ENCODE measurements at places on chromosomes 11 and 22.

DNA sequence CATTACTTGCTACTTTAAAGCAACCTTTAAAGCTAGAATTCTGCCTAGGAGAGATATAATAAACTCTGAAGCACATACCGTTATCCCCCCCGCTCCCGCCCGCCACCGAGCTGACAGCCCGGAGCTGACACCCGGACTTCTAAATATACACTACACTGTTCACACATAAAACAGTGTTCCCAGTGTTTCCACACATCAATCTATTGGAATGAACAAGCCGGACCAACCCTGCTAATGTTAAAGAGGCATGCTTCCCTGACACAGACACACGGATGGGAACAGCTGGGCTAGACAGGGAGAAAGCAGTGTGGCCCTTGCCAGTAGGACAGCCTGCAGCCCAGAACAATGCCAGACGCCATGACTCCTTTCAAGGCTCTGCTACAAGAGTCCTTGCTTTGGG lies 108.4 kb upstream of the CSNK2A3 start:
- no peak for DNase-seq

DNA sequence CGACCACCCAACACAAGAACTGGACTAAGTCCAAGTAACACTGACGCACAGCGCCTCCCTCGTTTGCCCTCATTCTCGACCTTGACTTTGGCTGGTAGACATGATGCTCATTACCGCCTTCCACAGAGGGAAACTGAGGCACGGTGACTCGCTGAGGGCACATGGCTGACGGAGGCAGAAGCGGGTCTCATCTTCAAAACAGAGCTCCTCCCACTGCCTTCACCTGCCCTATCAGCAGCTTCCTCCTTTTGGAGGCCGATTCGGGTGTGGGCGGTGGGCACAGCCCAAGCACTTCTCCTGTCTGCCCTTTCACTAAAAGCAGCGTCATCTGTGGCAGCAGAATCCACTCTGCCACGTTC lies 2.0 kb upstream of the KMT5B start:
- DNase-seq: no peak

- no peak for DNase-seq
Observed at GRCh38 chr11:61331651-61332050, 1.3 kb downstream of the DDB1 start.

DNA sequence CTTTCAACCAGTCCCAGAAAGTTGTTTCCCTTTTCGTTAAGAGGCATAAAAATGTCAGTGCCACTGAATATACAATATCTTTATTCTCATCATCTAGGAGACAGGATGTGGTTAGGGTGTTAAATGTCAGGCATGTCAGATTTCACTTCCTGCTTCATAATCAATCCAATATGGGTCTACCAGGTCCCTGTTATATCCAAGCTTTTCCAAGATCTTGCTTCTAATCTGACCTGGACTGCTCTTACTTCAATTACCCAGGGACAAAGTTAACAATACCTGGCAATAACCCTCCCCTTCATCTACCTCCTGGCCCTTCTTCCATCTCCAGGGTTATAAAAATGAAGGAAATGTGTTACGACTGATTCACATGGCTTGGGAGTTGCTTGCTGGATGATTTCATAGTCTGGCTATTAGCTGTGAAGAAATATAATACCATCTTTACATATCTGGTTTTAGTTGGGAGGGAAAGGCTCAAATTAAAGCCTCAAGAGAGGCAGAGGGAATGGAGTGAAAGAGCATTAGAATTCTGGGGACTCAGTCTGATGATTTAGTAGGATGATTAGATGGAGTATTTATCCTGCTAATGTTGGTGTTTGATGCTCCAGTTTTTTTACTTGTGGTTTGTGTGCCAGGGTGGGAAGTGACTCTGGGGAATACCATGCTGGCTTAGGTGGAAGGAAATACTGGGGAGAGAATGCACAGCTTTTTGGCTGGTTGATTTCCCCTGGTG lies 534.3 kb downstream of the ETS1 start:
- DNase-seq: no peak

DNA sequence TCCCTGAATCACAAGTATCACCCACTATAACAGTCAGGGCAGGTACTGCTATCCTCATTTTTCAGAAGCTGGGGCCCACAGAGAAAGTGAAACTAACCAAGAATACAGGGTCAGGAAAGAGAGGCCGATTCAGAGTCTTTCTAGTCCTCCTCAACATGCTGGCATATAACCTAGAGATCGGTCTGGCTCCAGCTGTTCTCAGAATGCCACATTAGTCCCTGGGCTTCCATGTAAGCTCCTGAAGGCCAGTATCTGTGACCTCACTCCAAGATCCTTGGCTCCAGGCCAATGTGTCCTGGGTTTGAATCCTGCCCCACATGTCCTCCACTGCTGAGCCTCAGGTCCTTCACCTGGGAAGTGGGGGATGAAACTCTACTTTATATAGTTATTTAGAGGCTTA lies 50.4 kb downstream of the TENM4 start:
- no peak for DNase-seq

DNA sequence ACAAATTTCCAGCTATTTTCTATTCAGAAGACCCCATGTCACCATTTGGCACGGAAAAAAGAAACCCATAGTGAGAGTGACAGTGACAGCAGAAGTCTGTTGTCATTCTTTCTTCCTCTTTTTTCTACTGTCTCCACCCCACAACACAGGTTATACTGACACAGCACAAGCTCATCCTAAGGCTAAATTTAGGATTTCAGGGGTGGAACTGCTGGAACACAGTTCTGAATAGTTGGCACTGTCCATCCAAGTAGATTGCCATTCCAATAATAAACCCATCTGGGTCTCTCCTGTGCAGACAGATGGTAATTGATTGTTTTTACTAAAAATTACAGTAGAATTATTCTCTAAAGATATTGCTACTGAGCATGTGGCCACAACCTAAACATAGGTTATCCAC lies 95.2 kb upstream of the C11orf87 start:
- no peak for DNase-seq

DNA sequence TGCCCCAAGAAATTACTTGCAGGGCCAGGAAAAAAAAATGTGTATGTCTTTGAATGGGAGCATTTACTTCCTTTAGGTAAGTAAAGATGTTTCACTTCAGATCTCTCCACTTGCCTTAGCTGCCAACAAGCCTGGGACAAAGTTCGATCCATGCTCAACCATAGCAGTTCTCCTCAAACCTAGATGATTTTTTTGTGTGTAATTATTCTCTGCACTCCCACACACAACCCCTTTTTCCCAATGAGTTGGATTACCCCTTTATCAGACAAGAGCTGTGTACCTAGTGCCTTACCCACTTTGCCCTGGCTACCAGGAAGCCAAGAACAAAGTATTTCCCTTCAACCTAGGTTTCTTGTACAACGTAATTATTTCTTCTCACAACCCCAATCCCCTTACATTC lies 35.6 kb downstream of the TPBGL start:
- DNase-seq: no peak

GRCh38 chr22:20852076-20852475 lies 6.5 kb downstream of the PI4KA start:
- no peak for DNase-seq

All from progenitor cell of endocrine pancreas (in vitro differentiated cells).